ENCODE measurements at places on chromosomes 3 and 15.

GRCh38 chr3:185537369-185537970 lies 14.9 kb downstream of the LIPH start:
- DNase-seq = no peak

GRCh38 chr3:23837691-23838090 lies 31.9 kb downstream of the UBE2E1 start:
- no peak for DNase-seq

DNA sequence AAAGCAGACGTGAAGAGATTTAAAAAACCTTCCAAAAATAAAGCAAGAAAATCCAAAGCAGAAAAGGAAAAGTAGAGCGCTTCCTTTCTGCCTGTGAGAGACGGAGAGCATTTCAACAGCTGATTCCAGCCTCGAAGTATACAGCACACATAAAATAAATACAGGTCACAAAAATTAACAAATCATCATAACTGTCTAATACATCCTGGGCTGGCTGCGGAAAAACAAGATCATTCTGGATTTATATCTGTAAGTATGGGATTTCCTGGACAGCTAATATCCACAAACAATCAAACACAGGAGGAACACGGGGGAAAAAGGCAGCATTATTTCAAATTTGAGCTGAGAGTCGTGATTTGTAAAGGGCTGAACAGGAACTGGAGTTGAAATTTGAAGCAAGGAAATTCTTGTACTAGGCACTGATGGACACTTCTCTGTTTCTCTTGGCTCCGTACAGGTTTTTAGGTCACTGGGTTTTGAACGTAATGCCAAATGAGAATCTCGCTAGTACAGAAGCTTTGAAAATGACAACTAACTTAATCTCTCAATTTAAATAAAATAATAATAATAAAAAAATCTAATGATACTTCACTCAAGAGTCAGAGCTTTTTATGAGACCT lies 577.7 kb downstream of the FOXP1 start:
- DNase-seq = no peak

DNA sequence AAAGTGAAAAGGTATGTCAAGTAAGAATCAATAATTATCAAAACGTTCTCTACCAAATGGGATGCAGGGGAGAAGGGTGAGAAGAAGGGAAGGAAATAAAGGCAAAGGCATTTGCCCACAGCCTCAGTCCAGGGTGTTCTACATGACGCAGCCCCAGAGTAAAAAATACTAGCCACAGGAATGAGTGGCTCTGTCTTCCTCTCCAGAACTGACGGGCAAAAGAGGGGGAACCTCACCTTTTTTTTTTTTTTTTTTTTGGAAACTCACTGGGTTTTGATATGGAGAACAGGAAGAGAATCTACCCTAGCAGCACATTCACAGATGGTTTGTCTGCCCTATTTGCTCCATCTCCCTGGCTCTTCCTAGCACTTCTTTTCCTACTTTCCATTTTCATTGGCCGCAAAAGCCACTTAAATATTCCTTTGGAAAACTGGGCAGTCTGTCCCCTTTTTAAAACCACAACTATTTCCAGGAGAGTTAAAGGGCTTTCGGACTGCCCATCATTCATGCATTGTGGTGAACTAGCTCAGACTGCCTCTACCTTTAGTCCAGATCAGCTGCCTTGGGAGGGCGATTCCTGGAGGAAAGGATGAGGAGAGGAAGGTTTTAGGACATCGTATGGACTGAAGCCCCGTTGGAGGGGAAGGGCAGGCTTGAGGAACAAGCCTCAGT lies 28.2 kb downstream of the B3GNT5 start:
- DNase-seq = no peak

DNA sequence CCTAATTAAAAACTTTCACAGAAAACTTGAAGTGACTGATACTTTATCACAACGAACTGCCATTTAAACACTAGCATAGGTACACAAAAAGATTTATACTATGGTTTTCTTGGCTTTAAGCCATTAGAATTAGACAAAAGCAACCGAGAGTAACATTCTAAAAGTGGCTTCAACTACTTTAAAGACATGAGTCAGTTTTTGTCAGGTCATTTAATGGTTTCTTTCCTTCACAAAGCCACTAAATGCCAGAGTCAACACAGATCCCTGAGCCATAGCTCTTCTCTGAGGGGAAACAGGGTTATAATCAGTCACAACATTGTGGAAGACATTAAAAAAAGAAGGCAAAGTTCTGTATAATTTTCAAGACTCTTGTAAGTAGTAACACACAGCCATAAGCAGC lies 54.6 kb downstream of the CAPN3 start:
- DNase-seq = no peak

DNA sequence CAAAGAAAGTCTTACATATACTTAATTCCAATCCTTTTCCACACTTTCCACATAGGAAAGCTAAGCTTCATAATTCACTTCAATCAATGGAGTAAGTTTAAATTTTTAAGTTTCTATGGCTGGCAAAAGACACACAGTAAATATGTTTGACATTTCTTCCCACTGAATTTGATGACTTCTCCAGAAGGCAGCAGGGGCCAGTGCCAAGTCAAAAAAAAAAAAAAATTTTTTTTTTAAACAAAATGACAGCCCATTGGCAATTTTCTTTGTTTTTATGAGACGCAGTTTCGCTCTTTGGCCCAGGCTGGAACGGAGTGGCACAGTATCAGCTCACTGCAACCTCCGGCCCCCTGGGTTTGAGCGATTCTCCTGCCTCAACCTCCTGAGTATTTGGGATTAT lies 28.7 kb downstream of the ATP13A3 start:
- no peak for DNase-seq

GRCh38 chr3:127455541-127456450 lies 134.7 kb downstream of the TPRA1 start:
- DNase-seq = no peak

DNA sequence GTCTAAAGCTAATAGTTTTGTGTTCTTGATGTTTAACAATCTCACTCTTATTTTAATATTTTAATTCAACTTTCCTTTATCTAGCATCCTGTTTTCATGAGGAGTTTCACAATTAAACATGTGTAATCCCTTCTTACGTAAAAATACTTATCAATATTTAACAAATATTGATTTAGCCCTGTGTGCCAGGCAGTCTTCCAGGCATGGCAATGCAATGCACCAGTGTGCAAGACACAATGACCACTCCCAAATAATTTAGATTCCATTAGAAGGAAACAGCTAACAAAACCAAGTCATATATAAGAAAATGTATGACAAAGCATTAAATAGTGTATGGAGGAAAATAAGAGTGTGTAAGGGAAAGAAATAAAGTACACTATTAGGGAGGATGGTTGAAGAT lies 627.1 kb upstream of the ARPP21 start:
- DNase-seq = no peak

- DNase-seq = no peak
These were observed 2.3 kb upstream of the SLC51B start for GRCh38 chr15:65042776-65043327.

- no peak for DNase-seq
These were observed 88.3 kb downstream of the KLF15 start for GRCh38 chr3:126268866-126269265.

GRCh38 chr3:17266846-17267245 lies 382.1 kb downstream of the PLCL2 start:
- no peak for DNase-seq

- DNase-seq = no peak
These were observed 87.7 kb downstream of the MYO5A start for GRCh38 chr15:52440946-52441345.

DNA sequence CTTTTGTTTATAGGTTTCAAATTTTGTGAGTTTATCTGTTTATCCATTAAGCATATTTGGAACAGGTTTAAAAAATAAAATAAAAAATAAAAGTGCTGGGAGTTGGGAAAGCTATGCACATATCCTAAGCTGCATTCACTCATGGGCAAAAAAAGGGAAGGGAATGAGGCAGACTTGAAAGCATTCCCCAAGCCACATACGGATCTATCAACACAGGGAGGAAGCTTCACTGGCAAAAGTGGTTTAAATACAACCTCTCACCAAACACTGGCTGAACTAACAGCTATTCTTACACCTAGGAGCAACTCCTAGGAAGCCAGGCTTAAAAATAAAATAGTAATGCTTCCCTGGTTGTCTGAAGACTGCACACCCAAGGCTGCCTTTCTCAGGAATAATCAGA lies 101.2 kb downstream of the PCCB start:
- DNase-seq = no peak

GRCh38 chr15:28955160-28955992 lies 69.6 kb downstream of the APBA2 start:
- DNase-seq = no peak

DNA sequence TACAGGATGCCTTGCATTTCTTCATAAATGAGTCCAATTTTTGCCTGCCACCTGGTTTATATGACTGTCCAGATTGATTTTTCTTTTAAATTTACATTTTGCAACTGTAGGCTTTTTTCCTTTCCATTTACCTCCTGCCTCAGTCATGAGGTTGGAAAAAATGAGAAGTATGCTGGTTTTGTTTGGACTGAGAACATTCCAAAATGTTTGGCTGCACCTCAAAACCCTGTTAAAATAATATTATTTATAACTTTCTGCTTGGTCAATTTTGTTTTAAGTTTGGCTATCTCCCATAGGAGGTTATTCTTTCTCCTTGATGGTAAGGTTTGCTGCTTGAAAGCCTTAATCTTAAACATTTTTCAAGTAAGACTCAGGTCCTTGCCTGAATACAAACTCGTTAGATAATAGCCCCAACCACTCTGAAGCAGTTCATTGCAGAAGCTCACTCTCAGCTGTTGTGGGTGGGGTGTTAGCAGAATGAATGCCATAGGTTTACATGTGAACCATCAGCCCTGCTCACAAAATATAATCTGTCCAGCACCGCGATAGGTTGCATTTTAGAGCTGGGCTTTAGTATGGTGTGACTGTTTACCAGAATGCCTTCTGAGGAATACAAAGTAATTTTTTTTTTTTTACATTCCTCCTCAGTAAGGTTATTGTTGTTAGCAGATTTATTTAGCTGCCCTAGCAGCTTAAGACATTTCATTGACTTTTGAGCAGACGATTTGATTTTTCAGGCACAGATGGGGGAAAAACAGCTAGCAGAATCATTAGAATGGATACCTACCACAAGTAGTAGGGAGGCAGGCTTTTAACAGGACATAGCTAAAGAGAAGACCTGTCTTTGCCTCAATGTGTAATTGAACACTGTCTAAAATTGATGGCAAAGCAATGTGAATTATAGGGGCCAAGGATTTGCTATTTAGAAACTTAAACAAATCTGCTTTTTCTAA lies 630.8 kb upstream of the KCNMB2 start:
- DNase-seq = no peak

DNA sequence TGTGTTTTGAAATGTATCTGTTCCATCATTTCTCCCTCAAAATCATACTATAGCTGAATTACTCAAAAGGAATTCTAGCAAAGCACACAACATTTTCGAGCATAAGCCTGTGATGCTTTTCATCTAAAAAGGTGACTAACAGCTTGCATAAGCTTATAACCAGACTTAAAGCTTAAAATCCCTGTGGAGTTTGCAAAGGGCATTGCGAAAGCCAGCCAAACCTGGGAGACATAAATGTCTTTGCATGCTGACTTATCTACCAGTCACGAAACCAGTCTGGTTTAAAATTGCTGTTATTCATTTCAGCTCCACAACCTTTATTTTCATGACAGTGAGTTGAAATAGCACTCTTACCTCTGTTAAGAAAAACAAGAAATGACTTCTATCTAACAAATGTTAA lies 35.6 kb upstream of the LIPC start:
- DNase-seq = no peak

DNA sequence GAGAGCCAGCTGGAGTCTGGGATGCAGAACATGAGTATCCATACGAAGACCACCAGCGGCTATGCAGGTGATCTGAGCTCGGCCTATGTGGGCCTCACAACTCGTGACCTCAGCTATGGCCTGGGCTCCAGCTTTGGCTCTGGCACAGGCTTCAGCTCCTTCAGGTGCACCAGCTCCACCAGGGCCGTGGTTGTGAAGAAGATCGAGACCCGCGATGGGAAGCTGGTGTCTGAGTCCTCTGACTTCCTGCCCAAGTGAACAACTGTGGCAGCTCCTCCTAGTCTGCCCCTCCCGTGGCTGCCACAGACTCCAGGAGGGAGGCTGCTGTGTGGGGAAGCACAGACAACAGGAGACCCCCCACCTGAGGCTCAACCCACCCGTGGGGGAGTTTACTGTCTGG lies 3.6 kb upstream of the KPNA4 start:
- no peak for DNase-seq

DNA sequence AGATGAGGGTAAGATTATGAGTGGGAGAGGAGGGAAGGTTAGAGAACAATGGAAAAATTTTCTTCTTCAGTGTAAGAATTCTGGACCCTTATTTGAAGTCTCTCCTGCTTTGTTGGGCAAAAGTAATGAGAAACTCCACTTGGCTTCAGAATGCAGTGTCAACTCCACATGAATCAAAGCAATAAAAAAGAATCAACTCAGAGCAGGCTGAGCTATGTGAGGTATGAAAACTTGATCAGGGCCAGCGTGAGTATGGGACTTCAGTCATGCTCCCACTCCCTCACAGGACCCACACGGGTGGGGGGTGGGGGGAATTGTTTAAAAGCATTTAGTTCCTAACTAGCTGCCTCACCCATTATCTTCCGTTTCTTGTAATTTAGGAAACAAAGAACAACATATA lies 502.2 kb downstream of the PDCD6IP start:
- DNase-seq = no peak

DNA sequence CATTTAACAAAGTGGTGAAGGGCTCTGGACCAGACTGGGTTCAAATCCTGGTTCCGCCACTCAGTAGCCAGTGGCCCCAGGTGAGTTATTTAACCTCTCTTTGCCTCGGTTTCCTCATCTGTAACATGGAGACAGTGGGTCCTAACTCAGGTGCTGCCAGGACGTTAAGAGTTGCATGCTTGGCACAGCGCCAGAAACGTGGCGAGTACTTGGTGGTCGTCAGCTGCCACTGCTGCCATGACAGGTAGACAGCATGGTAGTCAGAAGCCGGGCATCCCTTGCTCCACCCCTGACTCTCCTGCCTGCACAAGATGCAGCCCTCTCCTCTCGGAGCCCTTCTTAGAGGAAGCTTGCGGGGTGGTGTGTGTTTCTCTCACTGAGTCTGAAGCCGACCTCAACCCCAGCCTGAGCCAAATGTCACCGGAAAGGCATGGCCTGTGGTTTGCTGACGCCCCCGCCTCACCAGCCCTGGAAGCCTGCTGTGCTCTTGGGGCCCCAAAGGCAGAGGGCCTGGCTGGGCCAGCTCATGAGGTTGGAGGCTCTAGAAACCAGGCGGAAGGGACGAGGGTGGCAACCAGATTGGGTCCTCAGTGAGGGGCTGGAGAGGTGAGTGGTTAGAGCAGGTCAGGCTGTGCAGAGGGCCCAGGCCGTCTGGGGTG lies 160.8 kb upstream of the TLE3 start:
- DNase-seq = no peak

DNA sequence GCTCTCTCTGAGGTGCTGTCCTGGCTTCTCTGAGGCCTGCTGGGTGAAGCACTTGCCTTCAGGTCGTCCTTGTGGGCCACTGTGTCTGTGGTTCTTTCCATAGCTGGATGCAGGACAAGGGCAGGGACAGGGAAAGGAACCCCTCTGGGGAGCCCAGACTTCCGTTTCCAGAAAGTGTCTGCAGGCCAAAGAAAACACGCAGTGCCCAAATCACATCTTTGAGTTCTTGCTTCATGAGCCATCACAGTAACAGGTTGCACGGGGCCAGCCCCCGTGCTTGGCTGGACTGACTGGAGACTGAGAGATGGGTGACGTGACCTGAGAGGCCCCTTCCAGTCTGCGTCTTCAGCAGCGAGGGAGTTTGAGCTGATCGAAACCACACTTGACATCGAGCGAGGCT lies 115.8 kb downstream of the GABRG3 start:
- DNase-seq = no peak

GRCh38 chr15:101406526-101407195 lies 82.8 kb downstream of the PCSK6 start:
- no peak for DNase-seq

Measured in esophagus squamous epithelium (tissue), 5 donors.